ENCODE measurements at places on chromosomes 5 and 9.

DNA sequence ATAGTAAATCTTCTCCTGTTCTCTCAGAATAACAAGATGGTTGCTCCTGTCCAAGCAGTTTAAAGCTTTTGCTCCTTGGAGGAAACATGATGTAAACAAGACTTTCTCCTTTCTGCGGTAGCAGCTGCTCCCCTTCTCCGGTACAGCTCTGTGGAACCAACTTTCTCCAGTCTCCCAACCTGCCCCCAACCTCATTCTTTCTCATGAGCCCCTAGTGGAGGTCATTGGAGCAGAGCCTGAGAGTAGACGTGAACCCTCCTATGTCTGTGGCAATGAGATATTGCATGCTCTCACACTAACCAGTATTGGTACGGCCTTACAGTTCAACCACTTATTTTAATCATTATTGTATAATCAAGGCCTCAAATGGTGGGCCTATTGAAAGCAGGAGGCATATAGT, 483.8 kb upstream of the CDH10 start:
- no peak for DNase-seq

DNA sequence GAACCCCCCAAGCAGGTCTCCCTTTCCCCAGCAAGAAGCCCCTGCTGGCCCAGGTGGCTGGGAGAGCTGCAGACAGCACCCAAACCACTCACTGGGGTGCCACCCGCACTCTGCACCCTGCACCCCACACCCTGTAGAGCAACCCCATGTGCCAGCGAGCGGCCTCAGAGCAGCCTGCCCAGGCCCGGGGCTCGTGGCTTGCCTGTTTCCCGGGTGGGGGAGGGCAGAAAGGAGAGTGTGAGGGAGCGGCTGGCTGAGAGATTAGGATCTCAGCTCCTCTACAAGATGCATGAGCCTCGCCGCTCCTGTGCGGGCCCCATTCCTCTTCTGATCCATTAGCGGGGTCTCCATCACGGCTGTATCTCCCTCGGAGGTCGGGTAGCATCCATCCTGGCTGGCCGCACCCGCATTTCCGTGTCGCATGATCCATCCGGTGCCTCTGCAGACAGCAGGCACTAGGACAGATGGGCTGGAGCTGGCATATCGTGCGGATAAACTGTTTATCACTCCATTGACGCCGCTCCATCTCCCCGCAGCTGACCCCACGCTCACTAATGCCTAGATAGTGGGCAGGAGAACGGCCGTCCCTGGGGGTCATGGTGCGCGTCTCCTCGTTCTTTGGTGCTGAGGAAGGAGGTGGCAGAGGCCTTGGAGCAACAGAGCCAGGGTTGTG, 54.4 kb downstream of the MRPL36 start:
- no peak for DNase-seq

DNA sequence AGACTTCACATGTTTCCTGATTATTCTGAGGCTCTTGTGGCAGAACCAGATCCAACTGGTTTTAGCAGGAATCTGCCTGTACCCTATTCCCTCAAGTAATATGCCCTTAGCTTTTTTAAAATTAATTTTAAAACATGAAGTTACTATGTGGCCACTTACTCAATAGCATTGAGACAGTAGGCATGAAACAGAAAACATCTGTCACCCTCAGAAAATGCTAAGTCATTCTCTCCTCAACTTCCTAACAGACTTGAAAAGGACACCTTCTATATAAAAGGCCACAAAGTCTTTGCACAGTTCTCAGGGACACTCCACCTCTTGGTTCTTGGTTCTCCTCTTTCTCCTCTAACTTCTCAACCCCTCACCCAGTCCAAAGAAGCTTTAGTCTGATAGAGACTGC, 277.8 kb downstream of the RAB3C start:
- DNase-seq, result peak; percentile 83

DNA sequence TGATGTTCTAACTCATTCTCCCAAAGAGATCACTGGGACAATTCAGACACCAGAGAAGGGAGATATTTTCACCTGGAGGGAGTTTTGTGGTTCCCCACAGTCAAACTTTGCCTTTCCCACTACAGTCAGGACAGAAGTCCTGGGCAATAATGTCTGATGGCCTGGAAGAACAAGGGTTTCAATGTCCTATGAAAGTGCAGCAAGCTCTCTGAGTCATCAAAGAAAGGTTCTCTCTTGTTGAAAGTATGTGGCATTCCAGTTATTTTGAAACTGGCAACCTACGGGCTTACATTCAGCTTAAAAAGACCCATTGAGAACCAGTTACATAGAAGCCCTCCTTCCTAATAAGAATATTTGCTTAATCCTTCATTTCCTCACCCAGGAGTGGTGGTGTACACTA, 103.9 kb downstream of the INSYN2B start:
- DNase-seq, result no peak

- DNase-seq, result no peak
Measured at GRCh38 chr5:32116574-32117313, 57.4 kb downstream of the GOLPH3 start.

GRCh38 chr5:124043456-124043855, 531.5 kb downstream of the CSNK1G3 start:
- DNase-seq, result no peak

DNA sequence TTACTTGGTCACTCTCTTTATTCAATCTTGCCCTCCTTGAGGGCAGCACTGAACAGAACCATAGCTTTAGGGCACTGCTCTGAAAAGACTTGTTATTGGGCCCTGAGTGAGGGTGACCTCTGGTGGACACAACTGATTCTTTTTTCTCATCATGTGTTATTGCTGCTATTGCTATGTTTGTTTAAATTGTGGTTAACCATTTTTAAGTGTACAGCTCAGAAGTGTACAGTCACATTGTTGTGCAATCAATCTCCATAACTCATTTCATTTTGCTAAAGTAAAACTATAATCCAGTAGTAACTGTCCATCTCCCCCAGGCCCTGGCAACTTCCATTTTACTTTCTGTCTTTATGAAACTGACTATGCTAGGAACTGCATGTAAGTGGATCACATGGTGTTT, 351.1 kb upstream of the RIOK2 start:
- DNase-seq, result peak; percentile 57

GRCh38 chr9:122213589-122214413, 15.0 kb downstream of the LHX6 start:
- no peak for DNase-seq
